ENCODE measurements at places on chromosomes 2 and 18.
A peak's percentile ranks its signal among the peaks of the same experiment; 100 is the strongest.

GRCh38 chr2:186695081-186695756 is 1.4 kb downstream of the FAM171B start:
- no peak for DNase-seq

- no peak for DNase-seq
Observed at GRCh38 chr2:160664603-160665140, 171.1 kb upstream of the RBMS1 start.

DNA sequence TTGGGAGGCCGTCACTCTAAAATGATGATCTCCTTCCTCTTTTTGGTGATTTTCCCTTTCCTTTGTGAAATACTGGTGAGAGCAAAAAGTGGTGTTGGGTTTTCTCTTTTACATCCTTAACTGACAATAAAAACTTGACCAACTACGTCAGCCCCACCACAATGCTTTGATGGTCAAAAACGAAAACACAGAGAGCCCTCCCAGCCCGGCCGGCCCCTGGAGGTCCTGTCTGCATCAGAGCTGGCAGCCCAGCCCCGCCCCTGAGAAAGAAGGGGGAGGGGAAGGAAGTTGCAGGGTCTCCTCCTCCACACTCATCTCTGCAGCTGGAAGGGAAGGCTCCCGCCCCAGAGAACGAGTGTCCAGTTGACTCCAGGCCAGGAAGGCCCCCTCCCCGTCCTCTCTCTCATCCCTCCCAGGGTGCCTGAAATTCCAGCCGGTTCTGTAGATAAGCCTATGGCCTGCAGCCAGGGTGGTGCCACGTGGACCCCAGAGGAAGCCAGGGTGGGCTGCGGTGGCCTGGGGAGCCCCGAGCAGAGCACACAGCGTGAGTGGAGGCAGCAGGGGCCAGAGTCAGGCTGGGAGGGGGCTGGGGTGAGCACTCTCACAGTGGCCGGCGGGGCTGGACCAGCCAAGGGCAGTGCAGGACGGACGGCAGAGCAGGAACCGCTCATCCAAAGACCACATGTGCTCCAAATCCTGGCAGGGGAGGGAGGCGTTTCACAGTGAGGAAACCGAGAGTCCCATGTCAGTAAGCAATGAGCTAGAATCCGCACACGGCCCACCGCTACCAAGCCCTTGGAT is 19.8 kb downstream of the BIN1 start:
- peak; percentile 73 for DNase-seq

- DNase-seq: no peak
Observed at GRCh38 chr2:164816046-164816445, 25.6 kb downstream of the COBLL1 start.

GRCh38 chr18:33269223-33269622 is 171.3 kb downstream of the CCDC178 start:
- no peak for DNase-seq

GRCh38 chr2:223626716-223627115 is 24.6 kb upstream of the SCG2 start:
- DNase-seq: no peak

- no peak for DNase-seq
Observed at GRCh38 chr18:8242151-8242696, 367.0 kb upstream of the RAB12 start.

DNA sequence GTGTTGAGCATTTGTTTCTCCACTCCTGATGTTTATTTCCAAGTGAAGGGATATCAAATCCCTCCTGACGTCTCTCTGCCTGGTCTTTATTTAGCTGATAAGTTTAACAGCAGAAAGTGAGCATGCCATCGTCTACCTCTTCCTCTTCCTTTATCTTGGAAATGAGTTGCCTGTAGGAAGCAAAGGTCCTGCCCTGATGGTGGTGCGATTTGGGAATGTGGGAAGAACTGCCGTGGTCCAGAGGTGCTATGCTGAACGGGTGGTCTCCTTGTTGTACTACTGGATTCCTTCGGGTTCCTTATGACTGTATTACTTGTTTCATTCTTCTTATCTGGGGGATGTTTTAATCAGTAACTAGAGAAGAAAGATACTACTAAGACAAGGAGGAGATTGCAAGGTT is 217.5 kb downstream of the PMAIP1 start:
- no peak for DNase-seq

DNA sequence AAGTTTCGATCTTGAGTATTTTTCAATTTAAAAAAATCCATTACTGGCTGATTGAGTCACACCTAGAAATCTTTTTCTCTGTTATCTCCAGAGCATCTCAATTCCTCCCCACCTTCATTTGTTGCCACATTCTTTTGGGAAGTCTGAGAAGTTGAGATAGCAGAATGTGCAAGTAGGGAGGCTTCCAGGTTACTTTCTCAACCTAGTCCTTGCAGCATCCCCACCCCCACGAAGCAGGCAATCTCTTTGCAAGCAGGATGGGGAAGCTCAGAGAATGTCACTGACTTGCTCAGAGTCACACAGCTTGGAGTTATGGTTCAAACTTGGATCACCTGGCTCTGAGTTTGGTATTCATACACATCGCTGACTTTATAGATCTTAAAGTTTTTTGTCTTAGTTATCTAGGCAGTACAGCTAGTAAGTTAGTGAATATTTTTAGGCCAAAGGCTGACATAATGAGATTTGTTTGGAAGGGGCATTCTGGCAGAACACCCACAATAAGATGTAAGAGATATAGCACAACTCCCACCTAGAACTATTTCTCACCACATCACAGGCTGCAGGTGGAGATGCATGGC is 25.9 kb upstream of the LCLAT1 start:
- DNase-seq: no peak

GRCh38 chr18:50142441-50143120 is 52.4 kb downstream of the MYO5B start:
- DNase-seq: no peak

- DNase-seq: no peak
Observed at GRCh38 chr2:65700004-65700651, 267.7 kb upstream of the SPRED2 start.

- no peak for DNase-seq
Observed at GRCh38 chr2:42128721-42129486, 40.2 kb upstream of the EML4 start.

DNA sequence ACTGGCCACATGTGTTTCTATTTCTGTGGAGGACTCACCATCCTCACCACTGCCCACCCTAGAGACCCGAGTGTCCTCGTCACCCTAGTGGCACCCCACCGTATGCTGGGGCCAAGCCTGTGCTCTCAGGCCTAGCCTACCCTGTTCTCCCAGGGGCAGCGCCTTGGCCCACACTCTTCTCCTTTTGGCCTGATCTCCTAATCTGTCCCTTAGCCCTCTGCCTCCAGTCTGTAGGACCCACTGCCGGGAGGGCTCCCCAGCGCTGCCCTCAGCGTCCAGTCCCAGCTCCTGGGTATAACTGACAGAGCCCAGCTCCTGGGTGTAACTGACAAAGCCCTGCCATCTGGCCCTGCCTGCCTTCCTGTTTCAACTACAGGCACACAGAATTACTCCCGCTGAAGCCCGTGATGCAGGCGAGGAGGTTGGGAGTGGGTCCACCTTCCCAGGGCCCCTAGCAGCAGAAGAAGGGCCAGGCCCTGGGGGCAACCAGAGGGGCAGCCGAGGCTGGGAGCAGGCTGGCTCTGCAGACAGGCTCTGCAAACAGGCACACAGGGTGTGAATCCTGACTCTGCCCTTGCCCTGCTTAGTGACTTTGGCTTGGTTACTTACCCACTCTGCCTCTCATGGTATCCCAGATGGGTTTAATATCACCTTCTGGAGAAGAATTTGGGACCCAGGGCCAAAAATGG is 25.6 kb upstream of the PTMA start:
- no peak for DNase-seq

GRCh38 chr18:48442761-48443160 is 33.6 kb upstream of the ZBTB7C start:
- no peak for DNase-seq

DNA sequence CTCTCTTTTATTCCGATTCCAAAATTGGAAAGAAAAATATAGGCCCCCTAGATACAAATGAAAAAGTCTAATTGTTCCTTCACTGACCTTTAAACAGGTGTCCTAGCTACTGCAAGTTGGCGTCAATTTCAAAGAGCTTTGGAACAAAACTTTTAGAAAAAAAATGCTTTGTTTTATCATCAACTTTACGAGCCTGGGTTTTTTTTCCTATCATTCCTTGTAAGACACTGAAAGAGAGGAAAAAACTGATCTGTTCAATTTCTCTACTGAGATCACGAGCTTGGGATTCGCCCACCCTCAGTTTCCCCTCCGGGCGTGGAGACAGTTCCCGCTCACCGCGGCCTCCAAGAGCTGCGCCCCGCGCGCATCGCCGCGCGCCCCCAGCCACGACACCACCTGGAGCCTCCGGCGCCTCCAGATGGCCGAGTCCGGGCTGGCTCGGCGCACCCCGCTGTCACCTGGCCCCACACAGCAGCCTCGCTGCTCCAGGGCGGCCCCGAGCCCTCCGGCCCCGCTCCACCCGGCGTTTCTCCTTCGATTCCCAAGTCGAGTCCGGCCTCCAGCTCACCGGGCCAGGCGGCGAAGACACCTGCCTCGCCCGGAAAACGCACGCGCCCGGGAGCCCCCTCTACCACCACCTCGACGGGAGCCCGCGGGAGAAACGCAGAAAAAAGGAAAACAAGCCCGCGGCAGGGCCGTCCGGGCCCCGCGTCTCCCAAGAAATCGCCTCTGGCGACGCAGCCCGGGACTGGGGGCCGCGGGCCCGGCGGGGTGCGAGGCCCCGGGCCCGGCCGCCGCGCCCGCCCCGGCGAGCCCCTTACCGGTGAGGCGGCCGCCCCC is 656 bp downstream of the TBC1D8 start:
- no peak for DNase-seq

DNA sequence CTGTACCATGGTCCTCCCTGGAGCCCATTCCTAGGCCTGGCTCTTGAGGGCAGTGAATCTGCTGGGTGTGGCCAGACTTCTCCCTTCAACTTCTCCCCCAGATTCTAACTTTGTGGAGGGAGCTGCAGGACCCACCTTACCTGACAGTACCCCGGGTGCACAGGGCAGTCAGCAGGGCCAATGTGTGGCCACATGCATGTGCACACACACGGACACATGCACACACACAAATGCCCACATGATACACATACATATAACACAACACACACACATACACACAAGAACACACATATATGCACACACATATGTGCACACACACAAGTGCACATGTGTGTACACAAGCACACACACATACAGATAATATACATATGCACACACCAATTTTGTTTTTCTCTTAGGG is 300.0 kb upstream of the HS6ST1 start:
- no peak for DNase-seq

GRCh38 chr2:221549143-221549542 is 23.0 kb downstream of the EPHA4 start:
- DNase-seq: no peak

DNA sequence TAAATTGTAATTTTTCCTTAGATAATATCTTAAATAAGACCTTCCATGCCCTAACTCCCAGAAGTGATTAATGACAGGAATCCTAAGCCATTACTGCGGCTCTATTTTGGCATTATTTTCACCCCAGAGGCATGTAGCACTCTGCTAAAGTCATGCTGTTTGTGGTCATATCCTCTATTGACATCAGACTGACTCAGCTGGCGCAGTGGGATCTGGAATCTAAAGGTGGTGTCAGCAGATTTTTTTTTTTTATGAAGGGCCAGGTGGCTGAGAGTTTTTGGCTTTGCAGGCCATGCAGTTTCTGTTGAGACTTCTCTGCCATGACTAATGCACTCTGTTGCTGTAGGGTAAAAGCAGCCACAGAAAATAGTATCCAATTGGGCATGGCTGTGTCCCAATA is 64.1 kb upstream of the ACVR1C start:
- DNase-seq: no peak

GRCh38 chr2:16613539-16614011 is 52.1 kb downstream of the CYRIA start:
- no peak for DNase-seq

GRCh38 chr2:229524799-229525198 is 189.6 kb downstream of the DNER start:
- DNase-seq: no peak

DNA sequence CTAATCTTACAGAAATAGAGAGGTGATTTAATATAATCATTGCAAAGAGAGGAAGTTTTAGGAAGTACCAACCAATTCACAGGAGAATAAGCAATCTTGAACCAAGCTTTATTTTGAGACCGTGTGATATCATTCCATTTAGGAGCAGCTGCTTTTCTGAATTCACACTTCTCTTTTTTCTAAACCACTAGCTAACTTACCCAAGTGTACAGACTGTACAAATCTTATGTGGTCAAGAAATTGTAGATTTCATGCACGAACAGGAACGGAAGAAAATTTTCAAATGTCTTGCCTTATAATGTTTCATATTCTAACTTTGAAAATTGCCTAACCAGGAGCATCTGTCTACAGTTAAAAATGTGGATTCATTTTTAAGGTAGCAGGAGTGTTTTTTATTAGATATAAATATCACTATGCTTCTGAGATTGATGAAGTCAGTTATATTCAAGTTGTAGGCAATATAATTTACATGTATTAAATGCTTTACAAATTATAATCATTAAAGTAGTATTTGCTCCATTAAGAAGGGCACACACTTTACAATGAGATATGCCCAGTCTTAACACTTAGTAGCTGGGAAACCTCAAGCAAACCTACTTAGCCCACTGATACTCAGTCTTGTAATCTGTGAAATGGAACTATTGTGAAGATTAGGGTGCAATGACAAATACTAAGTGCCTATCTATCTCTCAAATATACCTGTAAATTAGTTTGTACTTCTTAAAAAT is 302.2 kb upstream of the STON1 start:
- DNase-seq: peak; percentile 23

DNA sequence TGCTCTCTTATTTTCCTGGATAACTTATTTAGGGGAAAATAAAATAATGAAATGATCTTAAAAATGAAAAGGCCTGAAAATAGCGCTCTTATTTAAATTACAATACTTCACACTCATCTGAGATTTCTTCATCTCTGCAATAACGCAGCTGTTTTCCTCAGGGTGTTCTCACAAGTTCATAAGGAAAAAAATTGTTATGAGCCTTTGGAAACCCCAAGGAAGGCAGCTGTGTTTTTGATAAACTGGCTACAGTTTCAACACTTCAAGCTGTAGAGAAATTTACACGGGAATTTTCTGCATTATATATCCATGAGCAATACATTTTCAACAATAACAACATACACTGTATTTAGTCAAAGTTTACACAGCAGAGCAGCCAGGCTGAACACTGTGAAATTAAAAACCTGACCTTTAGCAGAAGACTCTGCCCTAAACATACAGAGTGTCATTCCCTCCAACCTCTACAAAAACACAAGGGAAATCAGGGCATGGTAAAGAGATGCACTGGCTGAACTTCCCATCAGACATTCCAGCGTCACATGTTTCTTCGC is 959.6 kb downstream of the SLC4A3 start:
- DNase-seq: no peak

DNA sequence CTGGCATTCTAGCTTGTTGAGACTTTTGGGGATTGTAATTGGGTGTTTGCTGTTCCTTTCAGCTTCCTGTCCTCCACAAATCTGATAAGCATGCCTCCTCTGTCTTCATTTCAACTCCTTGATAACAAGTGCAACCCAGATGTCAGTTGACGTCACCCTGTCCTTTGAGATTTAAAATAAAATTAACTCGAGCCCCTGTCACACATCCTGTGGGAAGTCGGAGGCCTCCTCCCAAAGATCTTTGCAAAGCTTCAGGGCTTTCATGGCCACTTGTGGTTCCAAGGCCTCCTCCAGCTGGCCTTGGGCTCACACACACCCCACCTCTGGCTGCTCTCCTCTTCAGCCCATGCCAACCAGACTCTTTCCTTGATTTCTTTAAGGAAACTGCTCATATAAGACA is 69.9 kb upstream of the ITGA6 start:
- DNase-seq: no peak
